Foreskin keratinocyte (primary cell): ENCODE measurements at places on chromosomes 13 and 19.

GRCh38 chr19:7658219-7658686, 10.6 kb upstream of the RETN start:
- no peak for DNase-seq

DNA sequence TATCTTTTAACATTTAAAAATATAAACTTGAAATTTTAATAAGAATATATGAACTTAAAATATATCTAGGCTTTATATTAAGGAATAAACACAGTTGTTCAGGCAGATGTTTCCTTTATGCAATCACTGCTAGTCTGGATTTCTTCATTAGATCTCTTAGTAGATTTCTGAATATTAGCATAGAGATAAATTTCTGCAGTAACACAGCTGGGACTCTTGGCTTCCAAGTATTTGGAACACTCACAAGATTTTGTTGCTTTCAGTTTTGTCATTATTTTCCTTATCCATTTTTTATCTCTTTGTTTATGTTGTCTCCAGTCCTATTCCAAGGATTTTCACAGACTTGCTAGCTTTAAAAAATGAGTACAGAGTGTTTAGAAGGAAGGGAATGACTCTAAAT, 857.1 kb downstream of the GPC5 start:
- DNase-seq: no peak

DNA sequence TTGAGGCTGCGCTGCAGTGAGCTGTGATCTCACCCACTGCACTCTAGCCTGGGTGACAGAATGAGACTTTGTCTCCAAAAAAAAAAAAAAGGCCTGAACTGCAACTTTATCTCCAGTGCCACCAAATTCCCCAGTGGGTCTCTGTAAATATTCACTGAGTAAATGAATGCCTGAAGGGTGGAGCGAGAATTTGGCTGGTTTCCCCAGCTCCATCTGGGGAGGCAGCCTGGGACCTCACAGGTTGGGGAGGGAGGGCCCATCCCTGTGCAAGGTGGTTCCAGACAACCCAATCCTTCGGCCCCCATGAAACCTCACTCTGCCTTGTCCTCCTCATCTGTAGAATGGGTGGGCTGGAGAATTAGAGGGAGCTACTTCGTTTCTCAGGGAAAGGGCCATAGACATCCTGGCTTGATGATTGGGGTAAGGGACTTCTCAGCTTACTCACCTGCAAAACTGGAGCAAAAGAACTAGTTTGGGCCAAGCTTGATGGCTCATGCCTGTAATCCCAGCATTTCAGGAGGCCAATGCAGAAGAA, 4.2 kb upstream of the PKN1 start:
- no peak for DNase-seq

GRCh38 chr13:42769650-42770049, 11.7 kb upstream of the FAM216B start:
- no peak for DNase-seq

- DNase-seq: no peak
These were observed 22.8 kb upstream of the ZBTB7A start for GRCh38 chr19:4089400-4089908.

DNA sequence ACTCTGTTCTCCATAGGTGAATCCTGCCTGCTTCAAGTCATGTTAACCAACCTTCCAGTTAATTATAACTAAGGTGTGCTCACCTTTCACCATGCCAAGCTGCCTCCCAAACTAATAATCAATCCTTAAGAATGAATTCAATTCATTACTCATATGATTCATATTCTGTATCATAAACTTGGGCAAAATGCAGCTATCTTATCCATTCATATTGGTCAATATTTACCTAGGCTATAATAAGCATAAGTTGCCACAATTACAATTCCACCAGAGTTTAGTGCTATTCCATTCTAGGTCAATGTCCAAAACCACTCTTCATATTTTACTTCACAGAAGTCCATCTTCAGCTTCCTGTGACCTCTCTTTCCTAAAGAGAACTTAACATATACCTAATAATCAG, 13.4 kb downstream of the ELF1 start:
- no peak for DNase-seq
